ENCODE measurements at places on chromosomes 3 and 15. TPM values are rescaled to one million over a fixed set of nuclear protein-coding genes. Genes with fewer than 3 reads are reported as not detected.

DNA sequence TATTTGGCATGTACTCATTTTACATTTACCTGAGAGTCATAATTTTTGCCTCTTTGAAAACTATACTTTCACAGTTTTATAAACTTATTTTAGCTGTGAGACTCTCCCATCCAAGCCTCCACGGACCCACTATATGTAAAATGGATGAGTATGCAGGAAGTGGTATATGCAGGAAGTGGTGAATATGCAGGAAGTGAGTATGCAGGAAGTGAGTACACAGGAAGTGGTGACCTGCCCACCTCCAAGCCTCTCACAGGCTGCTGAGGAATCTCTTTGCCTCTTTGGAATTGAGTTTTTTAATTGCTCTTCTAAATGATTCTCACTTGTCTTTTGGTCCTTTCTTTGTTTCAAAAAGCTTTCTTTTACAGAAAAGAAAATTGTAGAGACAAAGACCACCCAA lies 85.2 kb downstream of the KBTBD8 start:
- no peak overlapping the region for H3K4me3 ChIP-seq
- no peak overlapping the region for H3K27ac ChIP-seq
- H3K4me1 ChIP-seq, result no peaks in the 10 kb centered on the region

CHRM5 gene
- polyA plus RNA-seq, result not detected

- DNase-seq, result no peak
- no peaks in the 10 kb centered on the region for H3K36me3 ChIP-seq
- no peak overlapping the region for H3K4me3 ChIP-seq
- H3K27me3 ChIP-seq, result no peaks in the 10 kb centered on the region
- no peak overlapping the region for H3K27ac ChIP-seq
- no peaks in the 10 kb centered on the region for H3K4me1 ChIP-seq
These were observed 146.1 kb upstream of the IQSEC1 start for GRCh38 chr3:13219077-13219901.

STX19 gene
- polyA plus RNA-seq, result 9.2 TPM

GRCh38 chr15:27046880-27047279 lies 75.9 kb downstream of the GABRG3 start:
- no peaks in the 10 kb centered on the region for H3K36me3 ChIP-seq
- H3K4me3 ChIP-seq, result no peak overlapping the region
- no peak overlapping the region for H3K27ac ChIP-seq
- H3K4me1 ChIP-seq, result no peaks in the 10 kb centered on the region
- DNase-seq, result no peak

All from stomach (tissue), 19 donors.